ENCODE measurements at places on chromosomes 12 and 14.

- DNase-seq = peak; percentile 30
Observed at GRCh38 chr14:100588671-100589070, 1.5 kb upstream of the BEGAIN start.

GRCh38 chr12:13805041-13805440, 176.4 kb downstream of the GRIN2B start:
- no peak for DNase-seq

DNA sequence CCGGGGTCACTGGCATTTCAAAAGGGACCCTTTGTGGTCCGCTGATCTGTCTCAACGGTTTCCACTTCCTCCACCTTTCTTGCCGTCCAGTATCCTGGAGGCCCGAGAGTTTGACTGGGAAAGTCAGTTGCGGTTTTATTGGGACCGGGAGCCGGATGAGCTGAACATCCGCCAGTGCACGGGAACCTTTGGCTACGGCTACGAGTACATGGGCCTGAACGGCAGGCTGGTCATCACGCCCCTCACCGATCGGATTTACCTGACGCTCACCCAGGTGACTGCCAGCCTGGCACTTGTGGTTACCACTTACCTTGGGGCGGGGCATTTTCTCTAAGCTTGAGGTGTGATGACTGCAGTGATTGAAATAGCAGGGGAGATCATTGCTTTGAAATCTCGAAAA, 83.8 kb downstream of the DNAH10 start:
- no peak for DNase-seq

- DNase-seq = no peak
Observed at GRCh38 chr12:65740506-65740872, 83.8 kb upstream of the HMGA2 start.

- no peak for DNase-seq
Observed at GRCh38 chr12:10165421-10165820, 6.5 kb downstream of the OLR1 start.

DNA sequence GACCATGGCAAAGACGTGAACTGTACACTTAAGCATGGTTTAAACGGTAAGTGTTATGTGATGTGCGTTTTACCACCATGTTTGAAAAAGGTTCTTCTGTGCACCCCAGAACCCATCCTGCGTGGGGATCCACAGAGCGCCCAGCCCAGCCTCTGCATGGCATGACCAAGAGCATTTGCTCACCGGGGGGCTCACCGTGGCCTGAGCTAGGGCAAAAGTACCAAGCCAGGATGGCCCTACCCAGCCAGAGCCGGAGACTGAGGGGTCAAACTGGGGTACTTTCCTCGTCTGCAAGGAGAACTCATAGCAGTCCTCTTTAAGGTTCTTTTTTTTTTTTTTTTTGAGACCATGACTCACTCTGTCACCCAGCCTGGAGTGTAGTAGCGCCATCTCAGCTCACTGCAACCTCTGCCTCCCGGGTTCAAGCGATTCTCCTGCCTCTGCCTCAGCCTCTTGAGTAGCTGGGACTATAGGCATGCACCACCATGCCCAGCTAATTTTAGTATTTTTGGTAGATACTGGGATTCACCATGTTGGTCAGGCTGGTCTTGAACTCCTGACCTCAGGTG, 16.4 kb upstream of the ANKRD9 start:
- DNase-seq = no peak

Measured in hematopoietic multipotent progenitor cell treated with erythropoietin and hydrocortisone succinate and interleukin-3 and kit ligand, for 6 days (in vitro differentiated cells).